Adrenal gland (tissue), 19 donors: ENCODE measurements at places on chromosomes 16 and 17. TPM values are rescaled to one million over a fixed set of nuclear protein-coding genes. Genes with fewer than 3 reads are reported as not detected.

The PFN1 gene
- 471 TPM for total RNA-seq

The IRX3 gene
- 14.9 TPM for total RNA-seq

The CCL14 gene
- total RNA-seq = 21.9 TPM

The TP53TG3 gene
- not detected for total RNA-seq

The GFAP gene
- 1.6 TPM for total RNA-seq

The KRT25 gene
- not detected for total RNA-seq

The ZSCAN10 gene
- not detected for total RNA-seq

DNA sequence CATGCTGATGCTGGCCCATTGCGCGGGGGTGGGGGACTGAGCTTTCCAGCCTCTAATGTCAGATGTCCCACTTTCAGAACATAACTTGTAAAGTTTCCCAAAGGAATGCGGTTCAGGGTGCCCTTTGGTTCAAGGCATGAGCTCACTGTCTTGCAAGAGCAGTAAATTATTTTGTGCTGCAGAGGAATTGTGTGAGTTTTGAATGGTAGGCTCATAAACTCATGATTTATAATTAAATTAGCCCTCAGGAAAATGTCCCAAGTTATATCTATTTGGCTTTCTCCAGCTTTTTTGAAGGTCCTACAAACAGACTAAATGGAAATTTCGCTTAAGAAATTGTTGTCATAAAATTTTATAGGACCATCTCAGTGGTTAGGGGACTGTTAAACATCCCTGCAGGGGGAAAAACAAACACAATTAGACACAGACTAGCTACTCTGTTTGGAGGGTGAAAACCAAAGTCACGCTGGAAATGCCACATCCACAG is 321.8 kb downstream of the HS3ST3B1 start:
- H3K27ac ChIP-seq = no peak overlapping the region
- H3K4me1 ChIP-seq = no peaks in the 10 kb centered on the region
- H3K4me3 ChIP-seq = no peak overlapping the region
- no peak for DNase-seq
- H3K36me3 ChIP-seq = no peaks in the 10 kb centered on the region
- no peaks in the 10 kb centered on the region for H3K27me3 ChIP-seq

DNA sequence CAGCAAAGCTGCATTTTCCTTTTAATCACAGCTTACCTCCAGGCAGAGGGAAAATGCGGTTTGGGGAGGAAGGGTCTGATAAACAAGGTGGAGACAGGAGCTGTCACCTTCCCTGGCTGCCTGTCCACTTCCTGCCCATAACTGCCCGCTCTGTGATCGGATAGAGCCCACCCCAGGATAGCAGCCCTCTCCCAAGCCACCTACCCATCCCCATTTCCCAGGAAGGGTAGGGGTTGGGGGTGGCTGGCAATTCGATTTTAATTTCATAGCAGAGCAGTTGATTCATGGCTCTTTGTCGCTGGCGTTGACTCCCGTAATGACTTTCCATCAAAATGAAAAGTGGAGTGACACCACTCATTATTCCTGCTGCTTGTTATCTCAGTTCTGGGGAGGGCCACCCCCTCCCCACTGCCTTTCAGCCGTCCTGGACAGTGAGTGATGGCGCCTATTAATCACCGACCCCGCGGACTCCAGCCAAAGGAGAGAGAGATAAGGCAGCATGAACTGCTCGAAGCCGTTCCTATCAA is 11.2 kb downstream of the CDK5RAP3 start:
- DNase-seq = no peak
- peaks cover 9% of the 10 kb centered on the region for H3K4me1 ChIP-seq
- no peak overlapping the region for H3K4me3 ChIP-seq
- H3K27ac ChIP-seq = no peak overlapping the region
- peaks cover 43% of the 10 kb centered on the region for H3K36me3 ChIP-seq
- no peaks in the 10 kb centered on the region for H3K27me3 ChIP-seq

GRCh38 chr17:901964-902363 is 77.6 kb downstream of the NXN start:
- no peaks in the 10 kb centered on the region for H3K27me3 ChIP-seq
- no peak for DNase-seq
- H3K4me3 ChIP-seq = no peak overlapping the region
- H3K4me1 ChIP-seq = peaks cover 5% of the 10 kb centered on the region

- no peaks in the 10 kb centered on the region for H3K27me3 ChIP-seq
- H3K36me3 ChIP-seq = no peaks in the 10 kb centered on the region
- peak within 1 kb of the TSS; percentile 71 for H3K27ac ChIP-seq
- H3K4me1 ChIP-seq = no peaks in the 10 kb centered on the region
- H3K4me3 ChIP-seq = no peak within 1 kb of the TSS
- DNase-seq = peak; percentile 56
Observed at GRCh38 chr17:732067-732901, at the start of gene TLCD3A. Gene TLCD3A (plus strand): TSS chr17:732596. CDS start chr17:732648, 52 bp downstream.

DNA sequence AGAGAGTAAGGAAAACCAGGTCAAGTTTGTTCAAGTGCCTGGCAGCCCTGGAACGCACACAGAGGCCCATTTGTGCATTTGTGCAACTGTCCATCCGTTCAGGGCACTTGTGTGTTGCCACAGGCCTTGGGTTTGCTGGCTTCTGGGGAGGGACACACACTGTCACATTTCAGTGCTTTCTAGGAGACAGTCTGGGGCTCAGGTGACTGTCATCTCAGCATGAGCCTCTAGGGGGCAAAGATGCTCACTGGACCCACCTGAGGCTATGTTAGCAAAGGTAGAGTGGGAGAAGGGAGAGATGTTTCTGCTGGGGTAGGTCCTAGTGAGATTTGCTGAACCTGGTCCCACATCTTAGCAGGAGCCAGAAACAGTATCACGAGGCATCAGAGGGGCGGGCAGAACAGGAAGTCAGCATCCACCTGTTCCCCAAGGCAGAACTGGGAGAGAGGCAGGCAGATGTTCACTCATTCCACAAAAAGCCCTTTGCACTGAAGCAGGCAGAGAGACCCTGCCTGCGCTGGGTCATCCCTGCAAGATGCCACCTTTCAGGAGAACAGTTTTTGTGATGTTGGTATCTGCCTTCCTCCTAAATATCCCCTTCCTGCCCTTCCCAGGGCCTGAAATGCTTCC is 48.5 kb downstream of the RAI1 start:
- H3K4me3 ChIP-seq = no peak overlapping the region
- H3K27me3 ChIP-seq = no peaks in the 10 kb centered on the region
- H3K4me1 ChIP-seq = peaks cover 19% of the 10 kb centered on the region
- no peak overlapping the region for H3K27ac ChIP-seq
- H3K36me3 ChIP-seq = no peaks in the 10 kb centered on the region

GRCh38 chr17:67281053-67281452 is 36.1 kb upstream of the HELZ start:
- no peak overlapping the region for H3K27ac ChIP-seq
- no peaks in the 10 kb centered on the region for H3K4me1 ChIP-seq
- H3K27me3 ChIP-seq = no peaks in the 10 kb centered on the region
- no peaks in the 10 kb centered on the region for H3K36me3 ChIP-seq
- H3K4me3 ChIP-seq = no peak overlapping the region

GRCh38 chr17:21542991-21543390 is 149.3 kb upstream of the KCNJ18 start:
- no peaks in the 10 kb centered on the region for H3K4me1 ChIP-seq
- H3K36me3 ChIP-seq = no peaks in the 10 kb centered on the region
- H3K27ac ChIP-seq = no peak overlapping the region
- no peak overlapping the region for H3K4me3 ChIP-seq
- H3K27me3 ChIP-seq = no peaks in the 10 kb centered on the region
- no peak for DNase-seq

DNA sequence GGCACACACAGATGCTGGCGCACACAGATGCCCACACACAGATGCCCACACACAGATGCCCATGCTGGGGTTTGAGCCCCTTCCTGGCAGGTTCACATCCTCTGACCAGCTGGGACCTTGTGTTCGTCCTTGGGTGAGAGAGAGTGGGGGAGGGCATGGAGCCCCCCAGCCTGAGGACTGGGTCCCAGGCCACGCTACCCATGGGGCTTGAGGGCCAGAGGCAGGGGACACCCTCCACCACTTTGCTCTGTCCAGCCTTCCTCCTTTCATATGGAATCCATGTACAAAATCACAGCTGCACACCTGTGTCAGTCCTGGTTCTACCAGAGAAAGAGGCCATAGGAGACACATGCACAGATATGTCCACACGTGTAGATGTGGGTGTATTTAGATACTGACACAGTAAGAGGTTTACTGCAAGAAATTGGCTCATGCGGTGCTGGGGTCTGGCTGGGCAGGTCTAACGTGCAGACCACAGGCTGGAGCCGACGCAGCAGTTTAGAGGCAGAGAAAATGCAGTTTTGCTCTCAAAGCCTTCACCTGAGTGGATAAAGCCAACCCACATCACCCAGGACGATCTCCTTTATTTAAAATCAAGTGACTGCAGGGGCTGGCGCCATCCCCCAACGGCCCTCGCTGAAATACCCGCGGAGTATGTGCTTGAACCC is 10.8 kb downstream of the SLC22A31 start:
- no peak for DNase-seq
- no peaks in the 10 kb centered on the region for H3K27me3 ChIP-seq
- no peaks in the 10 kb centered on the region for H3K36me3 ChIP-seq
- H3K4me1 ChIP-seq = peaks cover 8% of the 10 kb centered on the region

DNA sequence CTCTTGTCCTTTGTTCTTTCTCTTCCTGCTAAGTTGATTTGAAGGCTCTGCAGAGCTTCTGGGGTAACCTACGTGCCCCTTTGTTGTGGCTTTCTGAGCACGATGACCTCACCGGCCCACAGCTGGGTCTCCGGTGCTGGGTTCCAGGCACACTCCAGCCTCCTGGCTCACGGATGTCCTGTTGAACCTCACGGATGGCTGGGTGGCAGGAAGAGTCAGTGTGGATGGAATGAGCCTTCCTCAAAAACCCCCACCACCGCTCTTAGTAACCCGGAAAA is 116.0 kb downstream of the SOCS1 start:
- no peaks in the 10 kb centered on the region for H3K27me3 ChIP-seq
- peaks cover 13% of the 10 kb centered on the region for H3K4me1 ChIP-seq
- no peak overlapping the region for H3K27ac ChIP-seq
- H3K36me3 ChIP-seq = no peaks in the 10 kb centered on the region
- no peak overlapping the region for H3K4me3 ChIP-seq

DNA sequence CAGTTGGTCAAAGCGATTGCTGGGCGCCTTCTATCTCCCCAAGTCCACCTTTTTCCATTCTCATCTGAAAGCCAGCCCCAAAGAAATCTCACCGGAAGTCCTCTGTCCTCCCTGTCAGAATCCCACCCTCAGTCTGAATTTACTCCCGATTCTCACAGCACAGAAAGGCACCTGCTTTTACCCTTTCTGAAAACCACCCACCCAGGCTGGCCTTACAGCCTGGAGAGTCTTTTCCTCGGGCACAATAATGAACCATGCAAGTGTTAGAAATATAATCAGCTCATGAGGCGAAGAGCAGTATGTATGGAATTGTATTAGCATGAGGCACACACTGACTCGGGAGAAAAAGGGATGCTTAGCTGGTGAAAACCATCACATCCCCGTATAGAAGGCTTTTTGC is 1.2 kb upstream of the ZFHX3 start:
- H3K27me3 ChIP-seq = no peaks in the 10 kb centered on the region
- H3K36me3 ChIP-seq = no peaks in the 10 kb centered on the region
- H3K4me3 ChIP-seq = no peak overlapping the region
- H3K4me1 ChIP-seq = peaks cover 56% of the 10 kb centered on the region

GRCh38 chr17:28499364-28499664 is 6.8 kb upstream of the FOXN1 start:
- H3K4me3 ChIP-seq = no peak overlapping the region
- H3K27me3 ChIP-seq = peaks cover 7% of the 10 kb centered on the region
- no peak for DNase-seq
- no peak overlapping the region for H3K27ac ChIP-seq

DNA sequence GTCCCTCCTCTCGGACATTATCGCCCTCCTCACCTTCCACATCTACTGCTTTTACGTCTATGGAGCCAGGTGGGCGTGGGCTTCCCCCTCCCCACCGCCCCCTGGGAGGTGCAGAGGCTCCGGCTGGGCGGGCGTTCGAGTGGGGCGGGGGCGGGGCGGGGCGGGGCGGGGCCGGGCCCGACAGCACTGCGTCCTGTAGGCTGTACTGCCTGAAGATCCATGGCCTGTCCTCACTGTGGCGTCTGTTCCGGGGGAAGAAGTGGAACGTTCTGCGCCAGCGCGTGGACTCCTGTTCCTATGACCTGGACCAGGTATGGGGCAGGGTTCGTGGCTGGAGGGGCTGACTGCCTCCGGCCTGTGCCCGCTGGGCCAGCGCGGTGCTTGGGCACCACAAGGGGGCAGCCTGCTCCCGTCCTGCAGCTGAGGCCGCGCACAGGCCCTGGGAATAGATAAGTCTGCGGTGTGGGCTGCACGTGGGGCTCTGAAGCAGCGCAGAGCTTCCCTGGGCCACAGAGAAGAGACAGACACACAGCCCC is 9.2 kb downstream of the PIGQ start:
- no peaks in the 10 kb centered on the region for H3K27me3 ChIP-seq
- DNase-seq = peak; percentile 83
- no peaks in the 10 kb centered on the region for H3K36me3 ChIP-seq
- H3K4me3 ChIP-seq = no peak overlapping the region
- no peaks in the 10 kb centered on the region for H3K4me1 ChIP-seq
- no peak overlapping the region for H3K27ac ChIP-seq
